Fibroblast of skin of right biceps (primary cell): ENCODE measurements at places on chromosomes 2 and 18.

DNA sequence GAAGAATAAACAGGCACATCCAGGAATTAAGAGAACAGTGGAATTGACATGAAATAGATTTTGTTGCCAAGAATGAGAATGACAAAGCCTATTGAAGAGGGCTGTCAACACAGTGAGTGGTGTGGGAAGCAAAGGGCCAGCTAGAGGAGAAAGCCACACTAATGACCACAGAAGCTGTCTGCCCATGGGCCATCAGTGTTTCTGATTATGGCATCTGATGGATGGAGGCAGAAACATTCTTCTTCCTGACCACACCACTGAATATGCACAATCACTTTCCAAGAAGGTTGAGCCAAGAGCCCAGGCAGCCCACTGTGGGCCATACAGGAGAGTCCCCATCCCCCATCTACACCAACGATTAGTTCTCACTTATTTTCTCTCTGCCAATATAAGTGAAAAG, 146.0 kb upstream of the SH3BP4 start:
- DNase-seq = no peak

DNA sequence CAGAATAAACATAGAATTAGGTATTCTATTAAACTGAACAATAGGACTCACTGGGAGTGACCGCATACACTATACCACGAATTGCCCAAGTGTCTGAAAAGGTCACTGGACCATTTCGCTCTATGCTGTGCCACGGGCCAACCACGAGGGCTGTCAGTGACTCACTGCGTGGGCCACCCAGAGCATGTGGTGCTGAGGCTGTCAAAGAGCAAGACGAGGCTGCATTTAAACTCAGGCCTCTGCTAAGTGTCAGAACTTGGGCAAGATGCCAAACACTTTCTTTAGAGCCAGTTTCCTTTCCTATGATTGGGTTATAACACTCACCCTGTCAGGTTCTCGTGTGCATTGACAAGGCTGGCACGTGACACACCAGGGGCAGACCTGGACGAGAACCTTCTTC, 97.5 kb downstream of the SH3YL1 start:
- DNase-seq = no peak

- no peak for DNase-seq
Observed at GRCh38 chr2:195330513-195330956, 326.5 kb upstream of the SLC39A10 start.

- DNase-seq = peak; percentile 27
Observed at GRCh38 chr18:62741118-62741566, 25.8 kb downstream of the PHLPP1 start.

DNA sequence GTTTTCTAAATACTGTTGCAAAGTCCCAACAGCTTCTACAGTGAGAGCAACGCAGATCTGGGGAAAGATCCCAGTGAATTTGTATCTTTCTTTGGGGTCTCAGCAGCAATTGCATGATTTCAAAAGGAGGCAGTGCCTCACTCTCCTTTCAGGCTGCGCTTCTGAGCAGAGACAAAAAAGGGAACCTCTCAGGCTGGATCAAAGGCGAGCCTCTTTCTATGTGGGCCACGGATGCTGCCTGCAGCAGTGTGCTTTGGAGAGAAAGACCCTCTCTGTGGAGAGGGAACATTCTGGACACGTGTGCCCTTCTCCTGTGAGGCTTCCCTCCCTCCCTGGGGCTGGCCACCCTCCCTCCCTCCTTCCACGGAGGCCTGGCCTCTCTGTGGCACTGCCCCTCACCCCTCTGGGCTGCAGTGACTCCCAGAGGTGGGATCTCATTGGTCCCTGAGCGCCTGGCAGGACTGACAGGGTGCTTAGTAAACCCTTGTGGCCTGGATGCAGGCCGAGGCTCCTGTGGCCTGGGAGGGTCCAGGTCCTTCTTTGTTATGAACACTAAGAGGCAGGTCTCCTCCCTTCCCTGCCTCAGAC, 21.6 kb upstream of the PDIA6 start:
- DNase-seq = no peak

DNA sequence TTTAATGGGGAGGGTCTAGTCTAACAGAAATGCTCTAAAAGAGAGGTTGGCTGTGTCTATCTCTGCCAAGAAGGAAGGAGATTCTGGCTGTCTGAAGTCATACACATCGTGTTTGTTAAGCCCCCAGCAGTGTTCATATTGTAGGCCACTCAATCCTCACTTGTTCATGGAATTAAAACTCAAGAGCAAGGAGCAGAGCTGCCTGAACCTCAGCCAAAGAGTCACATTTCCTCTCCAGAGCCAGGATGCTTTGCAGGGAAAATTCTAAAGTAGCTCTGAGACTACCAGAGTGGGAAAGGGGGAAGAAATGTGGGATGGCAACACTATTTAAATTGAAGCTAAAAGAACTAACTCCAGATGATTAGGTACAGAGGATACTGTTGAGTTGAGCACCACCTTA, 190.7 kb upstream of the CXCR4 start:
- no peak for DNase-seq

DNA sequence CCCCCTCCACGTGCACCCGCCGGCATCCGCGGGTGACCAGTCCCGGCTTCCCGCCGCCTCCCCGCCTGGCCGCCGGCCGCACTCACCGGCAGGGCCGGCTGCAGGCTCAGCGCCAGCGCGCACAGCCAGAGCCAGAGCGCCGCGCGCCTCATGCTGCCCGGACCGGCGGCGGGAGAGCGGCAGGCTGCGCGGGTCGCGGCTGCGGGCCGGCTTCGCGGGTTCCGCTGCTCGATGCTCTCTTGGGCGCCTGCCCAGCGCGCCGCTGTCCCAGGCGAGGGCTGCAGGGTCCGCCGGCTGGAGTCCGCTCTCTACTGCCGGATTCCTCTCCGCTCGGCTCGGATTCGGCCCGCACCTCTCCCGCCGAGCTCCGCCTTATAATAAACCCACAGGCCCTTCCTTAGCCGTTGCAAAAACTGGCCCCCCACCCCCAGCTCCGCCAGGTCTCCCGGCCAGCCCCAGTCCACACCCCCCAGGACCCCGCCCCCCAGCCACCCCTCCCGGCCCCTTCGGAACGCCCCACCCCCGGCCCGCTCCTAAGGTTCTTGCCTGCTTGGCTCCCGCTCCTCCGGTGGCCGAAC, at the start of gene SDC1:
SDC1 (minus strand) TSS at position 415 of the 578 bp plus-strand sequence; CDS start at position 152, 263 bp downstream.
- DNase-seq = peak; percentile 66

DNA sequence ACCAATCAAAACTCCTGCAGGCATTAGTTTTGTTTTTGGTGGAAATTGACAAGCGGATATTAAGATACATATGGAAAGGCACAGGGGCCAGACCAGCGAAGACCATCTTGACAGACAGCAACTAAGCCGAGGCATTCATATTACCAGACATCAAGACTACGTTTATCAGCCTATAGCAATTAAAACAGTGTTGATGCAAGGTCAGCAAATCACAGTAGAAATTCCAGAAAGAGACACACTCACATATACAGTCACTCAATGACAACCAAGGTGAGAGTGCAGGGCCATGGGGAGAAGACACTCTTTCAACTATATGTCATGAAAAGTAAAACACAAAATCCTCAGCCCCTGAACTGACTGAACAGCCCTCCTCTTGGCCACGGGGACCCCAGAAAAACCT, 164.6 kb downstream of the TPO start:
- no peak for DNase-seq

- no peak for DNase-seq
Observed at GRCh38 chr18:54263904-54264336, 5.4 kb upstream of the POLI start.

- peak; percentile 17 for DNase-seq
Observed at GRCh38 chr18:3323900-3324299, 62.0 kb downstream of the MYL12B start.

GRCh38 chr2:207812058-207812725, 42.5 kb upstream of the FZD5 start:
- DNase-seq = no peak

DNA sequence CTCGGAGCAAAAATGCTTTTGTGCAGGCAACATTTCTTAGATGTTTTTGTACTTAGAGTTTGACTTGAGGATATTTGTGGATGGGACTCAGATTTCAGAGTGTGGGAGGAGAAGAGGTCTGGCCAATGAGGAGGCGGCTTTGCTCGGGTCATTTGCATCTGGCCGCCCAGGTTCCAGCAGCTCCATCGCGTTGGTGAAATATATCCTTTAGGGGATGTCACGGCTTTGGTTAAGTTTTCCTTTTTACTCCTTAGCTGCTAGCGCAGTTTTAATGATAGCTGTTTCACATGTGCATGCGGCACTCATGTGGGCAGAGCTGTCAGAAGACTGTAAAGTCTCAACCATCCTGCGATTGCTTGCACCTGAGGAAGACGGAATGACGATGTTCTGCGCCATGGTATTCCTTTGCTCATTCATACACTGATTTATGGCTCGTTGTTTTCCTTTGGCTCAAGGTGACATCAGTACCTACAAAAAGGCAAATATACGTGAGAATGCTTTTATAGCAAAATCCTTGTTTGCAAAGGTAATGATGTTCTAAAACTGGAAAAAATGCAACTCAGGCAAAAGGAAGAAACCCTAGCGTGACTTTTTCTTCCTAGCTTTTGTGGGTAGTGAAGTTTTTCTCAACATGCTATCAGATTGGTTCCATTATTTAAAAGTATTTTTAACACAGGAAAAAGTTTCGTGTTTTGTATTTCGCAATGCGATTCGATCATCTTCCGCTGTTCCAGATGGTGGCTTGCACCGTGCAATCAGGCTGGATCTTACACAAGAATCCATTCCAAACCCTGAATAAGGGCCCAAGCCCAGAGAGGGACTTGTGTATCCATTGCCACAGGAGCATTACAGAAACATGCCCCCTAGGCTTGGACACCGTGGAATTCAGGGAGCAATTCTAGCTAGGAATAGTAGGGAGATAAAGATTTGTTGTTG, 70.5 kb upstream of the ZNF516 start:
- peak; percentile 95 for DNase-seq

DNA sequence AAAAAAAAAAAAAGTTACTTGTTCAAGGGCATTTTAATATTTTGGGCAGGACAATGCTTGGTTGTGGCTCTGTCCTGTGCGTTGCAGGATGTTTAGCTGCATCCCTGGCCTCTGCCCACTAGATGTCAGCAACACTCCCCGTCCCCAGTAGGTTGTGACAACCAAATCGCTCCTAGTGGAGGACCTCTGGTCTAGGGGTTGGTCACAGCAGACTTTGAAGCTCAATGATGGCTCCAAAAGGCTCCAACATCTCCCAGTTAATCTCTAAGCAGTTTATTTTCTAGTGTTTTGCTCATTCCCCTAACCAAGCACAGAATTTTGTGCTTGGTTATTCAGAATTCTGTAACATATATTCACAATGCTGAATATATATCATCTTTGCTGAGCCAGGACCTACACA, 67.0 kb downstream of the CHRNA1 start:
- peak; percentile 58 for DNase-seq

DNA sequence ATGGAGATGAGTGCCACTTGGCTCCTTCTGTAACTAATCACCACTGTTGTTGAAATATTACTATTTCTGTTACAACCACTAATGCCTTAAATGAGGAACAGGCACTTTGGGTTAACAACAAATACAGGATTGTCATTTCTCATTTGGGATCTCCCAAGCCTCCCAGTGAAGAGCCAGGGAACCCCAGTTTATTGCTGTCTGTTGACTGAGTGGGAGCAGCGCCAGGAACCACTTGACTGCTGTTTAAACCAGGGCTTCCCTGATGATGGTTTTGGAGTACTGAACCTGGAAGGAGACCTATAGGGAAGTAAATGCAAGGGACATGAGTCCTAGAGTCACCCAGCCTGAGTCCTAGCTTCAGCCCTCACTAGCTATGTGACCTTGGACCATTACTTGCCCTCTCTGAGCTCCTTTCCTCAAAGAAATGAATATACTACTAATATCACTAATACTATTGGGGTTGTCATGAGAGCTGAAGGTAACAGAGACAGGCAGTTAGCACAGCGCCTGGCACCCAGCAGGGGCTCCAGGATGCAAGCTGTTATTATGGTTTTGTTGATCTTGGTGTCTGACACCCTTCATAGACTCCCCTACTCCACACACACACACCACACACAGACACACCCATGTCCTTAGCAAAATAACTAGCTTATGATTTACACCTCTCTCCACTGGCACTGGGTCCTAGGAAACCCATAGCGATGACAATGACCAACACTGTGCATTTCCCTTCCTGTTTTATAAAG, 104.2 kb upstream of the FZD7 start:
- peak; percentile 48 for DNase-seq

DNA sequence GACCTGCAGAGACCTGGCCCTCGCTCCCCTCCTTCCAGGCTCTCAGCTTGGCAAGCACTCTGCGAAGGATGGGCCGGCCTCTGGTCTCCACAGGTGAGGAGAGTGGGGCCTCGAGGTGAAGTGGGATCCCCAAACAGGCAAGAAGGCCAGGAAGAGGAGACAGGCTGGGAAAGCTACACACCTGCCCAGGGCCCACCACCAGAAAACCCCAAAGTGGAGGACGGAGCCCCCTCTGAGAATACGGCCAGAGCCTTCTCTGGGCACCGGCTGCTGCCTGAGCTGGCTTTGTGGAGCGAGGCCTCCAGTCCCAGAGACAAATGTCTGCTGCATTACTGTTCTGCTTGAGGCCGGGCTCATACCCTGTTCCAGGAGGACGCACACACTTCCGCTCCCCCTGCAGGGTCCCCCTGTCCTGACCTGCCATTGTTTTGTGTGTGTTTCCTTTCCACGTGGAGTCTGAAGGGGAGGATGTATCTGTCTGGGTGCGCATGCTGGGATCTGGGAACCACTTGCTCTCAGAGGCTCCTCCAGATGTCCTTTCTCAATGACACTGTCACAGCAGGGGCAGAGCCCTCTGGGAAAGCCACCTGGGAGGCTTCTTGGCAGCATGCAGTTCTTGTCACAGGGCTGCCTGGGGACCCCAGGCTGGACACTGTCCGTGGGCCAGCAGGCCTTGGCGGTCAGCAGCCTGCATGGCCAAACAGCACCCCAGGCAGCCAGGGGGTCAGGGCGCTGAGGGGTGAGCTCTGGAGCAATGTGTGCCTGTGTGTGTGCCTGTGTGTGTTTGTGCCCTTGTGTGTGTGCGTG, 20.8 kb downstream of the KCNF1 start:
- peak; percentile 14 for DNase-seq

DNA sequence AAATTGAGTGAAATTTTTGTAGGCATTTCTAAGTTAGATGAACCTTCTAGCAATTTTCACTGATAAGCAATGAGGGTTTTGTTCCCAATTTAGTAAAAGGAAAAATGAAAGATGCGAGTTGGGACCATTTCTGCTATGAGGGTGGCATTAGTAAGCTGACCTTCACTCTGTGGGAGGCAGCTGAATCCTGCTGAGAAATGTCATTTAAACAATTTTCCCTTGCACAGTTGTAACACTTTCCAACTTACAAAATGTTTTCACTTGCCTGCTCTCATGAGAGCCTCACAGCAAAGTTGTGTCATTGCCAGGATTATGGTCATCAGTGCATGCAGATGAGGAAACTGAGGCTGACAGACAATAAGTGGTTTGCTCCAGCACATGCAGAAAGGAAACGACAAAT, 527.7 kb downstream of the TNS1 start:
- DNase-seq = no peak

- DNase-seq = peak; percentile 33
Observed at GRCh38 chr2:168184681-168185513, 62.5 kb downstream of the STK39 start.

GRCh38 chr2:25672494-25673299, 680 bp downstream of the DTNB start:
- peak; percentile 42 for DNase-seq

DNA sequence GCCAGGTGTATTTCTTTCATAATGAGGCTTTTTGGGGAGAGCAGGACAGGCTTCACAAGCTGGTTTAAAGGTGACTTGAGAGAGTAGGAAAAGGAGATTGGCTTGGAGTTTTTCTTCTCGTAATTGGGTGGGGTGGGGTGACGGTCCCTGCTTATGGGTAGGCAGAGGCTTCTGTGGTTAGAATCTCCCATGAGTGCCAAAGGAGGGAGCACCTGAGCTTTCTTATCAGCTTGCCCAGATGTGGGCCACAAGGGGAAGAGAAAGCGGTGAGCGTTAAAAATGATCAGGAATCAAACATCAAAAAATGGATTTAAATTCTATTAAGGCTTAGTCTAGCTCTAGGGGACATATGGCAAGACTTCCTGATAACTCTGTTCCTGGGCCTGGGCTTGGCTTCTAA, 9.7 kb upstream of the PNPT1 start:
- no peak for DNase-seq
